ENCODE measurements at places on chromosomes 1 and 21.

DNA sequence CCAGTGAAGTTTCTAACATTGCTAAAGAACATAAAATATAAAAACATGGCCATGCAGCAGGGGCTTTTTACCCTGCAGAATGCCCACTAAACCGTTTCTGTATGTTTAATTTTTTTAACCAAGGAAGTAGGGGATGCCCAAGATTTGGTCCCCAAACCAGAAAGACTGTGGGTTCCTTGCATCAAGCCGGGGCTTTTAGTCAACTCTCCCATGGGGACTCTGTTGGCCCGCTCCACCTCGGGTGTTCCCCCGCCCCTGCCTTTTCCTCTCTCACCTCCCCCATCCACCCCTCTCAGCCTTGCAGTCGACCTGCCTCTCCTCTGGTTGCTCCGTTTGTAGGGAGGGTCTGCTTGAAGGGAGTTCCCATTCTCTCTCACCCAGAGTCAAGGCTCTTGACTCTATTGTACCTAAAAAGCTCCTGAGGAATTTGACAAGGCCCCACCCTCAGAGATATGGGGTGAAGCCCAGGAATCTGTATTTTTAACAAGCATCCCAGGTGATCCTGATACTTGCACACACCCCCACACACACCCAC is 117.5 kb downstream of the TOMM20 start:
- peak; percentile 85 for DNase-seq

DNA sequence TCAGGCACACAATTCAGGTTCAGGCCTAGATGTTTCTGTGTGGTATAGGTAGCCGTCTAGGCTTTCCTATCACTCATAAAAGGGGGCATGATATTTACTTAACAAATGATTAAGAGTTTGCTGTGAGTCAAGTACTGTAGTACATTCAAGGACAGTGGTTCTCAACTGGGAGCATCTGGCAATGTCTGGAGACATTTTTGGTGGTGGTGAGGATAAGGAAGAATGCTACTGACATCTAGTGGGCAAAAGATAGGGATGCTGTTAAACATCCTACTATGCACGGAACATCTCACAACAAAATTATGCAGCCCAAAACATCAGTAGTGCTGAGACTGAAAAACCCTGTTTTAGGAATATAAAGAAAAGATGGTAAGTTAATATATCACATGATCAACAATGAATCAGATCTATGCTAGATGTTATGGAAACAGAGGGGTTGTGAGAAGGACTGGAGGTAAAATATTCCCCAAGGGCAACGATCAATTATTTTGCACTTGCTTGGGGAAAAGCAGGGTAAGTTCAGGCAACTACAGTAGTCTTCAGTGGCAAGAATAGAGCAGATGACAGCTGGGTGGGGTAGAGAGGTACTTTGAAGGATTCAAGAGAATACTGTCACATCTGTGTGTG is 4.9 kb downstream of the DNTTIP2 start:
- DNase-seq, result no peak

GRCh38 chr1:37691497-37692077 is 729 bp upstream of the CDCA8 start:
- DNase-seq, result peak; percentile 71

DNA sequence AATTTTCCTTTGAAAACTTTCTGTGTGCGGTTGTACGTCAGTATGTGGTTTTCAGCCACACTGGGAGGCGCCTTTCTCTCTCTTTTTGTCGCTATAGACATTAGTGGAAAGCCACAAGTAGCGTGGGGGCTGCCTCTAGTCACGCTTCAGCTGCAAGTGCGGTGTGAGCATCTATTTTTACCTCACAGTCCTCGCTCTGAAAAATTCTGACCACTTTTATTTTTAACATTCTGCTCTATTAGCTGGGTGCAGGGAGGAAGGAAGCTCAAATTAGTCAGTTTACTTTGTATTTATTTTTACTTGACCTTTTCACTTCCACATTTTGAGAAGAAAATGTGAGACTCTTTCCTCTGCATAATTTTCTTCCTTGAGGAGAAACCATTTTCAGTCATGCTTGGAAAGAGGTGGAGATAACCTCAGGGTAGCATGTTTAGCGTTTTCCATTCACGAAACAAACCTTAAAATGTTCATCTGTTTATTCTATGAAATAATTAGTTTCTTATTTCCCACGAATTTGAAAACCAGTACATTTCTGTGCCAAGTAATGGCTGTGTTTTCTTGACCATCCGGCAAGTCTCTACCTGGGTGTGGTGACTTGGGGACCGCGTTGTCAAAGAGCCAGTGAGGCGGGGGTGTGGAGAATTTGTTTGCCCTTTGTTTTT is 35.6 kb downstream of the ADARB1 start:
- DNase-seq, result peak; percentile 69

- no peak for DNase-seq
These were observed 6.6 kb downstream of the CLSPN start for GRCh38 chr1:35763201-35763600.

DNA sequence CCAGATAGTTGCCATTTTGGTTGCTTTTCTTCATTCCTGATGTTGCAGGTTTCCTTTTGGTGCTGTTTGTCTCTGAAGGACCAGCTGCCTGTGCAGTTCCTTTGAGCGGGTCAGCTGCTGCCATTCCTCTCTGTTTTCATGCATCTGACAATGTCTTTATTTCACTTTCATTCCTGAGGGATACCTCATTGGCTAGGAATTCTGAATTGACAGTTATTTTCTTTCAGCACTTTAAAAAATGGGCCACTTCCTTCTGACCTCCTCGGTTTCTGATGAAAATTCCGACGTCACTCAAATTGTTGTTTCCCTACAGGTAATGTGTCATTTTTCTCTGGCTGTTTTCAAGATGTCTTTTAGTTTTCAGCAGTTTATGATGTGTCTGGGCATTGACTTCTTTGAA is 24.8 kb downstream of the CCSAP start:
- no peak for DNase-seq

DNA sequence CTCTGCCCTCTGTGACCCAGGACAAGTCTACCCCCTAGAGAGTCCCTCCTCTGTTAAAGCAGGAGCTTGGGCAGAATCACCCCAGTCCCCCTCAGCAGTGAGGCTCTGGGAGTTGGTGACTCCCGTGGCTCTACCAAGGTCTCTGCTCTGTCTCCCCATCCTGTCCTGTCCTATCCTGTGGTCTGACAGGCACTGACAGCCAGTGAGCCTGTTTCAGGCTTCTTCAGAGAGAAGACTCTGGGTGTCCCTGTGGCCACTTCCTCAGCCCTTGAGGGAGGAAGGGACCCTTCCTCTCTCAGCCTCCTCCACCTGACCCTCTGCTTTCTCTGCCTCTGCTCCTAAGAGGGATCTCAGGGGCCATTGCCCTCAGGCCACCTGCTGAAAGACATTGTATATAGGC is 148.7 kb downstream of the FCRL5 start:
- DNase-seq, result no peak

DNA sequence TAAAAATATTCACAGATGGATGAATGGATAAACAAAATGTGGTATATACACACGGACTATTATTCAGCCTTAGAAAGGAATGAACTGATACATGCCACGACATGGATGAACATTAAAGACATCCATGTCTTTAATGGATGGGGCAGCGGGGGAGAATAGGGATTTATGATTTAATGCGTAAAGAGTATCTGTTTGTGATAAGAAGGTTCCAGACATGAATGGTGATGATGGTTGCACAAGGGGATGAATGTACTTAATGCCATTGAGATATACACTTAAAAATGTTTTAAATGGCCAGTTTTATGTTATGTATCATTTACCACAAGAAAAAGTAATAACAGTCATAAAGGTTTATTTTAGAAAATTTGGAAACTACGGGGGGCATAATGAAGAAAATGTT is 108.6 kb upstream of the WLS start:
- DNase-seq, result no peak

DNA sequence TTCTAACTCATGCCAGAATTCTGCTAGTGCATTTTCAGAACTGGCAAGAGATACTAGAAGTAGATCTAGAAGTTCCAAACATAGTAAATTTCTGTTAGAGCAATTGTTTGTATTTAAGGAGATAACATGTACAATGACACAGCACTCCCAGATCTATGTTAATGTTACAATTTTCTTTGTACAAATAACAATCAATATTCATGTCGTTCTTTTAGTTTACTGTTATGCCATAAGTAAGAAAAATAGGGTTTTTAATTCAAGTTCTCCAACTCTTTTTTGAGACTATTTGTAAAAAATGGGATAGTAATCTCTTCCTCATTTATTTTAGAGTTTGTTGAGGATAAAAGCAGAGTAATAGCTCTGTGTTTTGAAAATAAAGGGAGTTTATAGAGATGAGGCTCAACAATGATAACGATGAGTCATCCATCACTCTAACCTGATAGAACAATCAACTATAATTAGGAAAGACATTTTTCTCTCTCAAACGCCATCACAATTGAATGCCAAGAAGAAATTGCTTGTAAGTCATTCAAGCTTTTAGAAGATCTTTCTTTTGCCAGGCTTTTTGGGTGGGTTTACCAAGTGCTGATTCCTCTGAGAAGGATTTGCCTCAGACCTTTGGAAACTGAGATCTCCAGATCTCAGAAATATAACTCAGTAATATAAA is 638 bp downstream of the CD84 start:
- DNase-seq, result no peak

- no peak for DNase-seq
These were observed 7.1 kb downstream of the UTS2 start for GRCh38 chr1:7845761-7846160.

DNA sequence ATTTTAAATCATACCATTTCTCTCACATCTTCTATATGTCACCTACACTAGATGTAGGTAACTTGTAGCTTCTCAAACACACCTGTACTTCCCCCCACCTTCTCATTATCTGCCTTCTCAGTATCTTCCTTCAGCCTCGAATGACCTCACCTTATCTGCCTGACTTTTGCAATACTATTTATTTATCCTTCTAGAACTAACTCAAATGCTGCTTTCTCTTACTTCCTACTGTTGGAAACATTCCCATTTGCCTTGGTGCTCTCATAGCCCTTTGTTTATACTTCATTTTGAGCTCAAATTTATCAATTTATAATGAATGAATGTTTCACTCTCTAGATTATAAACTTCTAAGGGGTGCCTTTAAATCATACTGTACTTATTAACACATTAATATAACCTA is 50.4 kb upstream of the KIAA1614 start:
- no peak for DNase-seq

DNA sequence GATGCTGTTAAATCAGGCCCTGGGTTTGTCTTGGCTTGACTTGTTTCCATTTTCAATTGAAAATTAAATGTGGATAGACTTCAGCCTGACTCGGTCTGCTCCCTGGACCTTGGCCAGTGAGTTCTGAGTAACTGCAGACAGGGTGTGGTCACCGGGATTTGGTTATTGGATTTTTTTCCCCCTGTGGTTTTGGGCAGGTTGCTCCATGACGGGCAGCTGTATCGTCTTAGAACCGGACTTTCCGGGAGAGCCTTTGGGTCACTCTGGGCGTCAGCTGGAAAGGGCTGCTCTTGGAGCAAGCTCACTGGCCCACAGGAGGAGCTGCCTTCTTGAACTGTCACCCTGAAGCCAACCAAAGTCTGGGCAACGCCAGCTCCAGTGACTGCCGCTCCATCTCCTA is 75.0 kb downstream of the CLIC6 start:
- no peak for DNase-seq

DNA sequence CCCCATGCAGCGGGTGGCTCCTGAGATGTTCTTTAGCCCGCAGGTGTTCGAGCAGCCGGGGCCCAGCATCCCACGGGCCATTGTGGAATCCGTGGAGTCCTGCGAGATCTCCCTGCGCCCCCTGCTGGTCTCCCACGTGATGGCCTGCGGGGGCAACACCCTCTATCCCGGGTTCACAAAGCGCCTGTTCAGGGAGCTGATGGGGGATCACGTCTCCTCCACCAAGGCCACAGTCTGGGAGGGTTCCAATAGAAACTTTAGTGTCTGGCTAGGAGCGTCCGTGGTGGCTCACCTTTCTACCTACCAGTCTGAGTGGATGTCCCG is 71.0 kb downstream of the ACTL8 start:
- DNase-seq, result peak; percentile 64

DNA sequence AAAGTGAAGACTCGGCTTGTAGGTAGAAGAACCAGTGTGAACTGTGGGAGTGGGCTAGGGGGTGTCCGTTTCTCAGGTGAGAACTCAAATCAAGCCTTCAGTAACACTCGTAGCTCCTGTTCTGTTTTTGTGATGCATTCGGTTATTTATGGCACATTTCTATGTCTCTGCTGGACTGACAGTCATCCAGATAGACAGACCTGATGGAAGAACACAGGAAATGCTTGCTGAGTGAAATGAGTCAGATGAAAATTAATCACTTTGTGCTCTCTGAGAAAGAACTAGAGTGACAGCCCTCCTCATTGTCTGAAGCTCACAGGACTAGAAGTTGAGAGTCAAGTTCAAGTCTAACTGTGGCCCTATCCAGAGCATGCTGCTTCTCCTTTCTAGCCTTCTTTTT is 360.1 kb upstream of the PLXNA2 start:
- DNase-seq, result no peak

GRCh38 chr1:161791904-161792655 is 26.0 kb downstream of the ATF6 start:
- no peak for DNase-seq

DNA sequence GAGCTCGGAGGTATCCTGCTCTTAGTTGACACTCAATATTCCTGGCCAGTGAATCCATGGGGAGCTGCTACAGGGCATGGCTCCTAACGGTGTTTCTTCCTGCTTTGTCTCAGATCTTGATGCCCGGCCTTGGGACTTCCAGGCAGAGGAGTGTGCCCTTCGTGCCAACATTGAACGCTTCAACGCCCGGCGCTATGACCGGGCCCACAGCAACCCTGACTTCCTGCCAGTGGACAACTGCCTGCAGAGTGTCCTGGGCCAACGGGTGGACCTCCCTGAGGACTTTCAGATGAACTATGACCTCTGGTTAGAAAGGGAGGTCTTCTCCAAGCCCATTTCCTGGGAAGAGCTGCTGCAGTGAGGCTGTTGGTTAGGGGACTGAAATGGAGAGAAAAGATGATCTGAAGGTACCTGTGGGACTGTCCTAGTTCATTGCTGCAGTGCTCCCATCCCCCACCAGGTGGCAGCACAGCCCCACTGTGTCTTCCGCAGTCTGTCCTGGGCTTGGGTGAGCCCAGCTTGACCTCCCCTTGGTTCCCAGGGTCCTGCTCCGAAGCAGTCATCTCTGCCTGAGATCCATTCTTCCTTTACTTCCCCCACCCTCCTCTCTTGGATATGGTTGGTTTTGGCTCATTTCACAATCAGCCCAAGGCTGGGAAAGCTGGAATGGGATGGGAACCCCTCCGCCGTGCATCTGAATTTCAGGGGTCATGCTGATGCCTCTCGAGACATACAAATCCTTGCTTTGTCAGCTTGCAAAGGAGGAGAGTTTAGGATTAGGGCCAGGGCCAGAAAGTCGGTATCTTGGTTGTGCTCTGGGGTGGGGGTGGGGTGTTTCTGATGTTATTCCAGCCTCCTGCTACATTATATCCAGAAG is 16.7 kb downstream of the ALX3 start:
- peak; percentile 90 for DNase-seq

DNA sequence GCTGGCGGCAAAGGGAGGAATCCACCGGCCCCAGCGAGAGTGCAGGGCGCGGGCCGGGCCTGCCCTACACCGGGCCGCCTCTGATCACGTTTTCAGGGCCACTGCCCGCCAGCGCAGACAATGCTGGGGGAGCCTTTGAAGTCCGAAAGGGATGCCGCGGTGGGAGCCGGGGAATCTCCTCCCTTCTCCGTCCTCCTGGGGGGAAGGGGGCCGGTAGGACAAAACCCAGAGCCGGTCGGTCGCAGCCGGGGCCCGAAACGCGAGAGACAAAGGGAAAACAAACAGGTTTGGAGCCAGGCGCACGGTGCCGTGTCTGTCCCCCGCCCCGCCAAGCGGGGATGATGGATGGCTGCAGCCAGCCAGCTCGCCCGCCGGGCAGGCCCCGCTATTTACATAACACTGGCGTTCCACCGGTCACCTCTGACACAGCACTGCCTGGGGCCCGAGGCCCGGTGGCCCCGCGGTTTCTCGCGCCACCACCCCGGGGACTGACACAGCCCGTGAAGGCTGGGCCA is 92.0 kb downstream of the CASZ1 start:
- DNase-seq, result no peak
